Activated CD8-positive, alpha-beta memory T cell treated with anti-CD3 and anti-CD28 coated beads, Interleukin-2, amount 10 ng/mL, durations not matched to agents 7 days and 5 days (primary cell): ENCODE measurements at places on chromosomes 3 and 15. TPM values are rescaled to one million over a fixed set of nuclear protein-coding genes. Genes with fewer than 3 reads are reported as not detected.

DNA sequence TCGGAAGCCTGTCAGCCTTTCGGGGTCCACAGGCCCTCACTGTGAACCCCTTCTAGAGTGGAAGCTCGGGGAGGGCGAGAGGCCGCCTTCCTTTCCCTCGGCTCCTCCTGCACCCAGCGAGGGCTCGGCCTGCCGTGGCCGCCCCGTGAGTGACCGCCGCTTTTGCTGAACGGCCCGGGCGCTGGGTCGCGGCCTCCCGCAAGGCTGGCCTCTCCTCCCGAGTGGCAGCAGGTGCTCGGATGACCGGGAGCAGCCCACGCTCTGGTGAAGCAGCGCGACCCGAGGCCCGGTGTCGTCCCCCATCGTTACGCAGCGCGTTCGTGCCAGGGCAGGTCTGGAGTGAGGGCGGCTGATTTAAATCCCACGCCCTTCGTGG, 53.8 kb downstream of the LRRK1 start:
- H3K4me1 ChIP-seq, result no peaks in the 10 kb centered on the region
- H3K4me3 ChIP-seq, result no peak overlapping the region
- peaks cover 58% of the 10 kb centered on the region for H3K27me3 ChIP-seq
- no peak overlapping the region for H3K27ac ChIP-seq
- no peak for DNase-seq
- H3K36me3 ChIP-seq, result no peaks in the 10 kb centered on the region

DNA sequence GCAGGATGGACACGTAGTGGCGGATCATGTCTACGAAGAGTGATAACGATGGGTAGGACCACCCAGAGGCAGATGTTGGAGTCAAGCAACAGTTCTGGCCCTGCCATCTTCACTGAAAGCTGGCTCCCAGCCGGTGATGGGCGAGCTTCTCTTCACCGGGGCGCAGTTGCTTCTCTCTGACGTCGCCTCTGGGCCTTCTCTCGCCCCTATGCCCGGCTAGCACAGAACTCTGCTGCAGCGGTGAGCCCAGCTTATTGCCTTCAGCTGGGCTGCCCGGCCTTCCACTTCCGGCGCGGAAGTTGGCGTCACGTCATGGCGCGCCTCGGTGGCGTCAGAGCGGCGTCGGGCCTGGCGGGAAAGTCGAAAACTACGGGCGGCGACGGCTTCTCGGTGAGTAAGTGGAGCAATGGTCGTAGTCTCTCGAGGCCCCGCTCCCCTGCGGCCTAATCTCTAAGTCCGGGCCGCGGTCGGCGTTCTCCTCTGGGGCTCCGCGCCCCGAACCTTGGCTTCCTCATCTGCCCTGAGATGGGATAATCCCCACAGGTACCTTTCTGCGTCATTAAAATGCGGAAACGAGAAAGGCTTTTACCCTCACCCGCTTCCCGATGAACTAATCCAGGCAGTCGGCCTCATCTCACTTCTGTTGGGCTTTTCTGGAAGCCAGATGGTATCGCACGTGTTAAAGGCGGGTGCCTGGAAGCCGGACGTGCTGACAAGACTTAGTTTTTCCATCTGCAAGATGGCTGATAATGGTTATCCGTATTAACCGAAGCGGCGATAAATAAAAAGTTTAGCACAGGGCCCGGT, at the start of gene FANCD2:
TSS of gene FANCD2 (plus strand) at position 354 of the 807 bp plus-strand sequence. CDS start 2,221 bp downstream, outside the sequence.
- peak within 1 kb of the TSS; percentile 99 for H3K27ac ChIP-seq
- peaks cover 26% of the 10 kb centered on the region for H3K36me3 ChIP-seq
- no peaks in the 10 kb centered on the region for H3K27me3 ChIP-seq
- H3K4me1 ChIP-seq, result peaks cover 41% of the 10 kb centered on the region
- peak; percentile 94 for DNase-seq

DNA sequence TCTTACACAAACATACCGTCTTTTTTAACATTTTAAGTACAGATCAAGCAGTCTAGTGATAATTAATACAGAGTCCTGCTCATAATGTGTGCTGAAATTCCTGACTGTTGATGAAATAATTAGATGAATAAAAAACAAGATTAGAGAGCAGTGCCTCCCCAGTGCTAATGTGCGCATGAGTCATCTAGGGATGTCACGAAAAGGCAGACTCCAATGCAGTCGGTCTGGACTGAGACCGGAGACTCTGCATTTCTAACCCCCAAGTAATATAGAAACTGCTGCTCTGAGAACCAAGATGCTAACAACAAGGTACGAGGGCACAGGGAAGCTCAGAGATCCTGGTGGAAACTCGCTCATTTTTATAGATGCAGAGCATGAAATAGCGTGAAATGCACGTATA, 61.4 kb downstream of the COL8A1 start:
- H3K27me3 ChIP-seq, result peaks cover 12% of the 10 kb centered on the region
- no peak overlapping the region for H3K4me3 ChIP-seq
- no peaks in the 10 kb centered on the region for H3K4me1 ChIP-seq
- no peak for DNase-seq

DNA sequence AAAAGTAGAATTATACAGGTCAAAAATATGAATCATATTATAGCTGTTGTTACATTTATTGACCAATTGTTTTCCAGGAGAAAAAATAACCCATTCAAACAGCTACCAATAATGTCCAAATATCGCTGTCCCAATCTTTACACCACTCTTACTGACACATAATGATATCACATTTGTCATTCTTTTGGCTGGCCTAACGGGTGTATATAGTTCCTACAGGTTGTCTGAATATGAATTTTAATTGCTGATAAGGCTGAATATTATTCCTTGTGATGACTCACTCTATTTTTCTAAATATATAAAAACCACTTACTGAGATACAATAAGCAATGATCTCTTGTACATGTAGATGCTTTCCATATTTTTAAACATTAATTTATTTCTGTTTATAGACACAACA, 76.4 kb downstream of the FSIP1 start:
- no peak overlapping the region for H3K27ac ChIP-seq
- no peak overlapping the region for H3K4me3 ChIP-seq
- H3K4me1 ChIP-seq, result no peaks in the 10 kb centered on the region
- no peak for DNase-seq

DNA sequence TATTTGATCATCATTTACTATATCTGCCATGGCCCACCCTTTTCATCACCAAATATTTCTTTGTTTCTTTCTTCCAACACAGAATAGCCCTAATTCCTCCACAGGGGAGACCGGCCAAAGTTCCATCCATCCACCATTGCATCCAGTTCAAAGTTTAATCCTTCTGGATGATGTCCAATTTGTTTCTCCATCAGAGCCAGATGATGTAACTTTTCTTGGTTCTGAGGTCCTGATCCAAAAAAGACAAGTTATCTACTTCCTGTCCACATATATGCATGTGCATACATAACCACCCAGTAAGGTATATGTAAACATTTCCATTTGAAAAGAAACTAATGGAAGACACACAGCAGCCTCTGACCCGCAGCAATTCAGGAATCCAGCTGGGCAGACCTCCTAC, 237.3 kb downstream of the SHOX2 start:
- H3K4me3 ChIP-seq, result no peak overlapping the region
- H3K27me3 ChIP-seq, result no peaks in the 10 kb centered on the region
- no peak overlapping the region for H3K27ac ChIP-seq
- DNase-seq, result no peak
- no peaks in the 10 kb centered on the region for H3K36me3 ChIP-seq

DNA sequence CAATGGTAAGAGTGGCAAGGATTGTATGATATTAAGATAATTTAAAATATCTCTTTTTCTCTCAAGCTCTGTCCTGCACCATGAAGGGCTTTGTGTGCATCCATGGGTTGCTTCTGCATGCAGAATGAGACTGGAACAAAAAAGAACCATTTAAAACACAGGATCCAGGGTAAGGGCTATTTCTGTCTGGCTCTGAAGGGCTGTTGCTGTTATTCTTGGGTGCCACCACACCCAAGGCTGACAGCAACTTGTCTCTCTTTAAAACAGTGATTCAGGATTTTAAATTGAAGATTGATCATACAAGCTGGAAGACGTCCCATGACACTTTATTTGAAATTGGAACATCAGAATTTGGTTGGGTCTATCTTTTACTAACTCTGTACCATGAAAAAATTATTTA, 268.8 kb upstream of the CNTN3 start:
- H3K36me3 ChIP-seq, result no peaks in the 10 kb centered on the region
- H3K27me3 ChIP-seq, result no peaks in the 10 kb centered on the region
- no peak overlapping the region for H3K27ac ChIP-seq
- no peaks in the 10 kb centered on the region for H3K4me1 ChIP-seq

GRCh38 chr15:64979252-64979710, 10.4 kb downstream of the SPG21 start:
- no peak for DNase-seq
- no peak overlapping the region for H3K27ac ChIP-seq
- H3K27me3 ChIP-seq, result no peaks in the 10 kb centered on the region
- H3K4me1 ChIP-seq, result peaks cover 10% of the 10 kb centered on the region
- peaks cover 24% of the 10 kb centered on the region for H3K36me3 ChIP-seq

DNA sequence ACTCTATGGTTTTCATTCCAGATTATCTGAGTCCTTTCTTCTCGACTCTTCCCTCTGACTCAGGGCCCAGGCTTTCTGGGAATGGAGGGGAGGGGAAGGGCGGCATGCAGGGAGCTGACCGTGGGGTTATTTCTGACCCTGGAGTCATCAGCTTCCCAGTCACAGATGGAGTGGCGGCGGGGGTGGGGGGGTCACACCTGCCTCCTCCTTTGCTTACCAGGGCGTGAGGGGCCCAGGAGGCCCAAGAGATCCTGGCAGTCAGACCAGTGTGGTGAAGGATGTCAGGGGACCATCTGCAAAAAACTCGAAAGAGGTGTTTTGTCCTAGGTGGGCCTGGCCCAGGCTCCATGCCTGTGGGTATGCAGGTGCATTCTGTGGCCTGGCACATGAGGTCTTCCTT, 996 bp upstream of the XIRP1 start:
- H3K36me3 ChIP-seq, result no peaks in the 10 kb centered on the region
- no peak for DNase-seq
- peaks cover 17% of the 10 kb centered on the region for H3K27me3 ChIP-seq
- no peak overlapping the region for H3K27ac ChIP-seq

GRCh38 chr15:37135225-37135624, 34.9 kb upstream of the MEIS2 start:
- no peak overlapping the region for H3K4me3 ChIP-seq
- no peaks in the 10 kb centered on the region for H3K4me1 ChIP-seq
- H3K36me3 ChIP-seq, result no peaks in the 10 kb centered on the region
- DNase-seq, result no peak

DNA sequence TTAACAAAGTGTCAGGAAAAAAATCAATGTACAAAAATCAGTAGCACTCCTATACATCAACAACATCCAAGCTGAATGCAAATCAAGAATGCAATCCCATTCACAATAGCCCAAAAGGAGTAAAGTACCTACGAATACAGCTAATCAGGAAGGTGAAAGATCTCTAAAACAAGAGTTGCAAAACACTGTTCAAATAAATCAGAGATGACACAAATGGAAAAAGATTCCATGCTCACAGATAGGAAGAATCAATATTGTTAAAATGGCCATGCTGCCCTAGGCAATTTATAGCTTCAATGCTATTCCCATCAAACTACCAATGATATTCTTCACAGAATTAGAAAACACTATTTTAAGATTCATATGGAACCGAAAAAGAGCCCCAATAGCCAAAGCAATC, 223.7 kb upstream of the CD96 start:
- H3K27me3 ChIP-seq, result no peaks in the 10 kb centered on the region
- H3K4me1 ChIP-seq, result peaks cover 1% of the 10 kb centered on the region
- H3K36me3 ChIP-seq, result peaks cover 5% of the 10 kb centered on the region
- H3K4me3 ChIP-seq, result no peak overlapping the region
- no peak for DNase-seq

- H3K4me1 ChIP-seq, result peaks cover 31% of the 10 kb centered on the region
- H3K27me3 ChIP-seq, result peaks cover 4% of the 10 kb centered on the region
- H3K27ac ChIP-seq, result no peak overlapping the region
- no peak for DNase-seq
- no peak overlapping the region for H3K4me3 ChIP-seq
Observed at GRCh38 chr3:107989661-107990060, 101.2 kb downstream of the CD47 start.

- H3K4me1 ChIP-seq, result no peaks in the 10 kb centered on the region
- no peak overlapping the region for H3K4me3 ChIP-seq
- no peaks in the 10 kb centered on the region for H3K36me3 ChIP-seq
- no peak overlapping the region for H3K27ac ChIP-seq
- no peak for DNase-seq
Observed at GRCh38 chr3:52798376-52798977, 3.9 kb downstream of the ITIH3 start.

DNA sequence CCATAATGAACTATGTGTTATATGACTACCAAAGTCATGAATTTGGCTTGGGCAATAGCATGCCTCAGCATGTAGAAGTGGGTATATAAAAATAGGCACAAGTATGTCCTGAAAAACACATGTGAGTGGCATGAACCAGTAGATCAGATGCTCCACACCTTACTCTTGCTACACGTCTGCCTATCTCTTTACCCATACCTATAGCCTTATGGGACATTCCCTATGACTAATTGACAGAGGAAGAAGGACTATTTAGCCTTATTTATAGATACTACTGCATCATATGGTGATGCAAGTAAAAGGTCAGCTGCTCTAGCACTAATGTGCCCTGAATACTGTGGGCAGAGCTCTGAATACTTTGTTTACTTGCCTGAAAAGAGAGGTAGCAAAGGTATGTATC, 81.0 kb upstream of the ZPLD1 start:
- no peak overlapping the region for H3K27ac ChIP-seq
- no peak overlapping the region for H3K4me3 ChIP-seq
- H3K36me3 ChIP-seq, result no peaks in the 10 kb centered on the region
- no peak for DNase-seq

DNA sequence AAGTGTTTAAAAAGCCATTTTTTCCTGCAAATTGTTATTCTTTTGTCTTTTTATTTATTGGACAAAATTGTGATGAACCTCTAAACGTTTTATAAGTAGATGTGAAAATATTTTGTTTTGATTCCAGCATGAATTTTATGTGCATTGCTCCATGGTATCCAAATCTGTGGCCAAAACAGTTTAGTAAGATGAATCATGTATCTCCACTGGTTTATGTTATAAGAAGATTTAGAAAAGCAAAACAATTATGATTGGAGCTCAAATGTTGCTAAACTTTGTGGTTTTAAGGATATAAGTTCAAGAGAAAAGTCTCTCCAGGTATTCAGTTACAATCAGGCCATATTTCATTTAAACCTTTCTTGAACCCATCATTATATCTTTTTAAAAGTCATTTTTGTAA, 80.9 kb downstream of the NECTIN3 start:
- H3K27me3 ChIP-seq, result no peaks in the 10 kb centered on the region
- H3K27ac ChIP-seq, result no peak overlapping the region
- H3K36me3 ChIP-seq, result peaks cover 15% of the 10 kb centered on the region
- H3K4me3 ChIP-seq, result no peak overlapping the region

The CAMKV gene
- total RNA-seq, result not detected

The NISCH gene
- total RNA-seq, result 72.9 TPM

The GPR15 gene
- total RNA-seq, result 107 TPM

The DPPA2 gene
- not detected for total RNA-seq

The ALDH1L1 gene
- not detected for total RNA-seq

The ARIH1 gene
- total RNA-seq, result 134 TPM

The TRPM1 gene
- 0.06 TPM for total RNA-seq

The MITF gene
- not detected for total RNA-seq

The ARHGEF26 gene
- 0.23 TPM for total RNA-seq

The CPN2 gene
- not detected for total RNA-seq

The LYZL4 gene
- not detected for total RNA-seq

The SGO1 gene
- total RNA-seq, result 38.5 TPM

The METTL6 gene
- 18.3 TPM for total RNA-seq

The ARPP21 gene
- total RNA-seq, result not detected

The MESP1 gene
- total RNA-seq, result 5.1 TPM

The A4GNT gene
- total RNA-seq, result not detected
